Endodermal cell (in vitro differentiated cells): ENCODE measurements at places on chromosomes 7 and 10. TPM values are rescaled to one million over a fixed set of nuclear protein-coding genes. Genes with fewer than 3 reads are reported as not detected.

- no peak for DNase-seq
Measured at GRCh38 chr7:140263277-140263676, 86.5 kb upstream of the KDM7A start.

The PRSS37 gene
- not detected in 3 replicates for total RNA-seq

DNA sequence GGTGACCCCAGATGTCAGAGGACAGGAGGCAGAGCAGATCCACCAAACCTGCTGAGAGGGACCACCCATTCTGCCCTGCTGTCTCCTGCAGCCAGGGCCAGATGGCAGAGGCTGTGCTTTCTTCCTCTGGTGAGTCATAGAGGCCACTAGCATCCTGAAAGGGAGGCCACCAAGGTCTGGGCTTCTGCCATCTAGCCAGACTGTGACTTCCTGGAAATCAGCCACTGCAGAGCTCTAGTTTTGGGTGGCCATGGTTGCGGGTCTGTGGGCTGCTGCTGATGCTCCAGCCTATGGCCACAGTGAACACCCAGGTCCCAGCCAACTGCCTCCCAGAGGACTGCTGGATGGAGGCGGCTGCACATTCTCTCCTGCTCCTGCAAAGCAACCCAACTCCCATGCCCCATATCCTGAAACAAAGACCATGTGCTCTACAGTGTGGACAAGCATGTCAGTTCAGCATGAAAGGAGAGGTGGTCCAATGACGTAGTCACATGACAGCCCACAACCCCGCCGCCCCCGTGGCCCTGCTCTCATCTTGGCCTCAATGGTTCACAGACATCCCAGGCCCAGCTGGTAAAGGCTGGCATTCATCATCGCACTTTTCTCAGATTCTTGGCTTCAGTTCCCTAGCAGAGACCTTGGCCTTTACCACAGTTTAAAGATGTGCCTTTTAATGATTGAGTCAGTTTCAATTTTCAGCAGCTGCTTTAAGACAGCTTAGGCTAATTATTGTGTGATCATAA is 73.9 kb upstream of the CXCL12 start:
- DNase-seq, result no peak

DNA sequence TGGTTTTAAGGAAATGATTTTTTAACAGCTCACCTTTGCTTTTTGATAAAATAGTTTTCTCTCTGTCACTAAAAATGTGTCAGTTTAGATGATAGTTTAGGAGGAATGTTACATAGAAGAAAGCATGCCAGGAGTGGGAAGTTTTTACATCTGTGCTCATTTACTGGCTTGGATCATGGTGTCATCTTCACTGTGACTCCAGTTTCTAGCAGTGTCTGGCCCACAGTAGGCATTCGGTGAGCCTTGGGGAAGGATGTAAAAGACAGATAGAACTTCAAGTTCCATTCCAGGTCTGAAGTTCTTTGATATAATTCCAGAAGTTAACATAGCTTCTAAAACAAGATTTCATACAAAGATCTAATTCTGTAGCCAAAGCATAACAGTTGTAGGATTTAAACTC is 259.2 kb downstream of the BICC1 start:
- DNase-seq, result no peak

DNA sequence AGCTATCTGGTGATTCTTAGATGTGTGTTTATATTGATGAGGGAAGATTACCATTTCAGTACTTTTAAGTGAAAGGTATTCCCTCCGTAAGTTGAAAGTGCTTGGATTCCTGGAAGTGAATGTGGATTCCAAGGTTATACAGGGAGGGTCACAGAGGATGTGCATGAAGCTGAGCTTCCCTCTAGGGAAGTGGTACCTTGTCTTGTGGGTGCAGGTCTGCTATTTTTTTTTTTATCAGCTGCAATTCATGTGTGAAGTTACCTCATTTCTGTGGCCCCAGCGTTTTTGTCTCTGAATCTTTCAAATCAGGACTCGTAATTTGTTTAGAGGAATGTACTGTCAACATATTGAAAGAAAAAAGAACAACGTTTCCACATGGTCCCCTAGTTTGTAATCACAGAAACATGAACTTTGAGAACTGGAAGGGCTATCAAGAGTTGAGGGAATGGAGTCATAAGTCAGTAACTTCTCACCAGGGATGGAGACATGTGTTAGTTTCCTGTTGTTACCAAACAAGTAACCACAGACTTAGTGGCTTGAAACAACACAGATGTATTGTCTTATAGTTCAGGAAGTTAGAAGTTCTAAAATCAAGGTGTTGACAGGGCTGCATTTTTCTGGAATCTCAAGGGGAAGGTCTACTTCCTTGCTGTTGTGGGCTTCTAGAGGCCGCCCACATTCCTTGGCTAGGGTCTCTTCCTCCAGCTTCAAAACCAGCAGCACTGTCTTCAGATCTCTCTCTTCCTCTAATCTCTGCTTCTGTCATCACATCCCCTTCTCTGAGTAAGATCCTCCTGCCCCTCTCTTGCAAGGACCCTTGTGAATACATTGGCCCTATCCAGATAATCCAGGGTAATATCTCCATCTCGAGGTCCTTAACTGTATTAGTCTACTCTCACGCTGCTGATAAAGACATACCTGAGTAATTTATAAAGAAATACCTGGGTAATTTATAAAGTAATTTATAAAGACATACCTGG is 64.4 kb downstream of the RAB18 start:
- DNase-seq, result no peak

DNA sequence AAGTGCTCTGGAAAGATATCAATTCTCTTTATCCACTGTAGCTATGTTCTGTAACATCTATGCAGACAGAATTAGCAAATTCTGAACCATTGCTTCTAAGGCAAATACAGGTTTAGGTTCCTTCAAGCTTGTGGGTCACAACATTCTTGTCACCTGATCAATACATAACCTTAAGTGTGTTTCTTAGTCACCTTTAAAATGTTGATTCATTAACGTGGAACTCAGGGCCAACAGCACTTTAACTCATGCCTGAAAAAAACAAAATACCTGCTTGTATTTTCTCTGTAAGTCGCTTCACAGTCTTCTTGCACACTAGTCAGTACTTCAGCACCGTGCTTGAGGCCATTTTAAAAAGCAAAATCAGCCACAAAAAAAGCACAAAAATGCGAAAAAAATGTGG is 35.2 kb upstream of the TRIL start:
- DNase-seq, result no peak

The GARIN1A gene
- total RNA-seq, result 0.15 to 0.38 TPM (median 0.16 TPM) in 3 replicates

- DNase-seq, result no peak
Measured at GRCh38 chr7:123220396-123220795, 20.6 kb upstream of the SLC13A1 start.

DNA sequence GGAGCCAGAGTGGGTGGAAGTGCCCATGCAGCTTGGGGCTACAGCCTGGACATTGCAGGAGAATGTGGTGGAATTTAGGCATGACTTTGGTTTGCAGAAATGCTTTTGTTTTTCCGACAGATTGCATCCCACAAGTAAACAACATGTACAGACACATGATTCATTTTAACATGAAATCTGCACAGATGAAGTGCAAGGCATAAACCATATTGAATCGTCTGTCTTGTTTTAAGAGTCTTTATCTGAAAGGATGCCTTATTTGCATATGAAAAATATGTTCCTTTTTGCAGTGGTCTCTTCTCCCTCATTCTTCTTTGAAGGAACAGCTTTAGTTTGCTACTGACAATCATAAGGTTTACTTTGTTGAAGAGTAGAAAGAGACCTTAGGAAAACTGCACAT is 94.9 kb downstream of the NXPH1 start:
- DNase-seq, result no peak

DNA sequence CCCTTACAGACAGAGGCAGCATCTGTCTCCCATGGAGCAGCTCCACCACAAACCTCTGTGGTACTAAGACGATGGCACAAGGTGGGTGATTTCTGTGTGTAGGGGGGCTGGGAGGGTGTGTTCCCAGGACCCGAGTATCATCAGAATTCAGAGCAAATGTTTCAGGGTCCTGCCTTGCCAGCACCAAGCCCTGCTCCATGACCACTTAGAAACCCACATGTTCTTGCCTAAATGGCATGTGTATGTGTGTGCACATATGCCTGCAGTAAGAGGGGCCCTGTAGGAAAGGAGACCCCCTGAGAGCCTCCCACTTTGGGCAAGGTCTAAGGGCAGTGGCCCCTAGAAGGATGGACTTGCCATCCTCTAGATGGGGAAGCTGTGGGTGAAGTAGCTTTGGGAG is 17.1 kb upstream of the MGMT start:
- DNase-seq, result peak; percentile 7

GRCh38 chr10:129098517-129098916 is 368.5 kb upstream of the MGMT start:
- DNase-seq, result no peak

GRCh38 chr10:95729323-95730055 is 26.5 kb upstream of the ENTPD1 start:
- DNase-seq, result no peak

- DNase-seq, result no peak
Measured at GRCh38 chr7:152895527-152895926, 136.0 kb downstream of the ACTR3B start.

DNA sequence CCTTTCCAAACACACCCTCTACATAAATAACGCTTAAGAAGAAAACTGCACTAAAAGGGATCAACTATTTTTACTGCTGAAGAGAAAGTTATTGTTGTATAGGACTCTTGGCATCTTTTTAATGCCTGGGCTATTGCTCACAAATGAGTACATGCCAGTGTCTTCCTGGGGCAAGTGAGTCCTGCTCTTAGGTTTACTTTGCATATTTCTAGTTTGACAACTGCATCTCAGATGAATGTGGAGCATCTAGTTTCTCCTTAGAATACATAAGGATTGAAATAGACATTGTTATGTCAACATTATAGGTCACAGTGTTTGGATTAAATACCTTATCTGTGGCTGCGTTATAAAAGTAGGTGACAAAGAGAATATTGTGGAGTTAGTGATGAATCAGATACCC is 44.5 kb downstream of the PSMC2 start:
- no peak for DNase-seq

GRCh38 chr10:95503001-95503400 is 58.2 kb downstream of the SORBS1 start:
- no peak for DNase-seq

The CDH23 gene
- 2.1 and 2.2 TPM in 2 replicates for total RNA-seq
